ENCODE measurements at places on chromosomes 7 and 10.

DNA sequence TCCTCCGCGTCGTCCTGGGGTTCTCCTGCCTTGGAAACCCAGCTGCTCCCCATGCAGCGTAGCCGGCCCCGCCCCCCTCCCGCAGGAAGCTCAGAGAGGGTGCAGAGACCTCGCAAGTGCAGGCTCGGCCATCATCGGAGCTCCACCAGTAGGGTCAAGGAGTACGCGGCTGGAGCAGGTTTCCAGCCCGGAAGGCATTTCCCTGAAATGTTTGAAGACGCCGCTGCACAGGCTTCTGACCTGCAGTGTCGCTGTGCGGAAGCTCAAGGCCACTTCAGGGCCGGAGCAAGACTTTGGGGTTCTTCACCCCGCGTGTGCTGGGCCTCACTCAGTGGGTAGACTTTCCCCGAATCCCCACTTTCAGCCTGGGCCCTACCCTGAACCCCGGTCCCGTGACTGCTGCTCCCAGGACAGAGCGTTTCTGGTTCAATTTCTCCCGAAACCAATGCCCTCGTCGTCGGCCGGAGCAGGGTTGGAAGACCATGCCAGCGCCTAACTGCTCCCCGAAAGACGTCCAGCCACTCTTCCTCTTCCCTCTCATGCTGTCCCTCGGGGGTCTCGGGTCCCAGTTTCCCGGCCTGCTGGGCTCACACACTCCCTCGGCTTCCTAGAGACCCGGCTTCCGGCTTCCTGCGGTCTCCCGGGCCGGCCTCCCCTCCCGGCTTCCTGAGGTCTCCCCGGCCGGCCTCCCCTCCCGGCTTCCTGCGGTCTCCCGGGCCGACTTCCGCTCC, 52.1 kb downstream of the INSIG1 start:
- no peak for DNase-seq

- DNase-seq = no peak
Observed at GRCh38 chr7:92633211-92633906, 43.2 kb upstream of the FAM133B start.

DNA sequence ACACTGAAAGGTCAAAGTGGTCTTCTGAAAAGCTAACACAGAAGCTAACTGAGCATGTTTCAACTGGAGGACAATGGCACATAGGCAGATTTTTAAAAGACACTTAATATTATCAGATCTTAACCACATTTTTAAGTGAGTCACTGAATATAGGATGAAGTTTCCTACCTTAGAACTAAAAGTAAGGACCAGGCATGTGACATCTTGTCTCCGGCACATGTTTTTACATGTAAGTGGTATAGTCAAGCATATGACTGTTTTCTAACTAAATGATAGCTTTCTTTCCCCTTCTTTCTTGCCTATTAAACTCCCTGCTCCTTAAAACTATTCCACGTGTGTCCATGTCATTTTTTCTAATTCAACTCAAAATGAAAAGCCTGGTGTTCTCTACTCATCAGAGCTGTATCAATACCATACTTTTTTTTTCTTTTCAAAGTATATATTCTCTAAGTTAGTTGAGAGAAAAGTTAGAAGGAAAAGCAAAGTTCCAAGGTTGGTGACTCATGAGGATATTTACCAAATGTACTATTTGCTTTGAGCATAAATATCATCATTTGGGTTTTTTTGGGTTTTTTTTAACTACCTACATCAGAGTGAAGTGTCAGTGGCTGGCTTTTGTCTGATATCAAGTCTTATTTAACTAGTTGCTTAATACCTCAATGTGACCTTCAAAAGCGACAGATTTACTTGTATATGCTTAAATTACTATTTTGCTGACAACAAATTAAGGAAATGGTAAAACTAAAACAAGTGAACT, 127.5 kb downstream of the CRPPA start:
- no peak for DNase-seq

DNA sequence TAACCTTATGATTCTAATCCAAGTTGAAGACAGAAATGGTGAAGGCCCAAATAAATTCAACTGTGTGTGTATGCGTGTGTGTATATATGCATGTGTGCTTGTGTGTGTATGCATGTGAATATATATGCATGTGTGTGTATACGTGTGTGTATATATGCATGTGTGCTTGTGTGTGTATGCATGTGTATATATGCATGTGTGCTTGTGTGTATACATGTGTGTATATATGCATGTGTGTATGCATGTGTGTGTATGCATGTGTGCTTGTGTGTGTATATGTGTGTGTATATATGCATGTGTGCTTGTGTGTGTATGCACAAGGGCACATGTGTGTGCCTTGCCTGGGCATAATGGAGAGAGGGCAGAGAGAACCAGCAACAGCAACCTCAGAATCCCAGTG, 184.7 kb upstream of the PLPP4 start:
- no peak for DNase-seq

DNA sequence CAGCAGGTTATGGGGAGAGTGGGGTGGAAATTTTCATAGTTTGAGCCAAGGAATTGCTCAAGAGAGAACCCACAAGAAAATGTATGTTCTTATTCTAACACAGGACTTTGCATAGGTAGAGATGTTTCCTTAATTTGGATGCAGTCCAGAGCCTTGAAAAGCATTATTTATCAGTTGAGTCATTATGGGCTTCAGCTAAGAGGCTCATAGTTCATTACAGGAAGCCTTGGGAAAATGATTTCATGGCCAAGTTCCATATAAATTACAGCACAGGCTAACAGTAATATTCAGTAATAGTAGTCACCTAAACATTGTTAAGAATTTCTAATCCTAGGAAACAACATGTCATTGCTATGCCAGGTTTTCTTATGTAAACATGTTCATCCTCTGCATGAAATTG, 131.1 kb upstream of the PTPRZ1 start:
- DNase-seq = no peak

- no peak for DNase-seq
Observed at GRCh38 chr7:120070201-120070600, 202.8 kb upstream of the KCND2 start.

- no peak for DNase-seq
Observed at GRCh38 chr7:48316768-48317167, 145.5 kb downstream of the ABCA13 start.

- no peak for DNase-seq
Observed at GRCh38 chr10:123109466-123109865, 26.3 kb upstream of the HMX3 start.

DNA sequence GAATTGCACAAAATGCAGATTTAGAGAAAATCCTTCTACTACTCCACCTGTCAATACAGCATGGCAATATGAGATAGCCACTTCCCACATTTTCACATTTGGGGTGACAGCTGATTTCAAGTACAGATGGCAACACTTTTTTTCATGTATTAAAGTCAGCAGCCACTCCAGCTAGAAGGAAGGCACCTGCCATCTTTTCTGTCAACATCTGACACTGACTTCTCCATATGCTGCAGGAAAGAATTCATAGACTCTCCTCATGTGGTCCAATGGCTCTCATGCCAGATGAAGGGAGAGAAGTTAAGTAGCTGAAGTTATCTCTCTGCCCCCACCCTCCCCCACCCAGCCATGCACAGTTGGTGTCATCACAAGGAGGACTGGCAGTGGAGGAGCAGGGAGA, 912.0 kb downstream of the SORCS1 start:
- DNase-seq = no peak

GRCh38 chr10:116730464-116731260, 11.7 kb downstream of the HSPA12A start:
- DNase-seq = no peak

DNA sequence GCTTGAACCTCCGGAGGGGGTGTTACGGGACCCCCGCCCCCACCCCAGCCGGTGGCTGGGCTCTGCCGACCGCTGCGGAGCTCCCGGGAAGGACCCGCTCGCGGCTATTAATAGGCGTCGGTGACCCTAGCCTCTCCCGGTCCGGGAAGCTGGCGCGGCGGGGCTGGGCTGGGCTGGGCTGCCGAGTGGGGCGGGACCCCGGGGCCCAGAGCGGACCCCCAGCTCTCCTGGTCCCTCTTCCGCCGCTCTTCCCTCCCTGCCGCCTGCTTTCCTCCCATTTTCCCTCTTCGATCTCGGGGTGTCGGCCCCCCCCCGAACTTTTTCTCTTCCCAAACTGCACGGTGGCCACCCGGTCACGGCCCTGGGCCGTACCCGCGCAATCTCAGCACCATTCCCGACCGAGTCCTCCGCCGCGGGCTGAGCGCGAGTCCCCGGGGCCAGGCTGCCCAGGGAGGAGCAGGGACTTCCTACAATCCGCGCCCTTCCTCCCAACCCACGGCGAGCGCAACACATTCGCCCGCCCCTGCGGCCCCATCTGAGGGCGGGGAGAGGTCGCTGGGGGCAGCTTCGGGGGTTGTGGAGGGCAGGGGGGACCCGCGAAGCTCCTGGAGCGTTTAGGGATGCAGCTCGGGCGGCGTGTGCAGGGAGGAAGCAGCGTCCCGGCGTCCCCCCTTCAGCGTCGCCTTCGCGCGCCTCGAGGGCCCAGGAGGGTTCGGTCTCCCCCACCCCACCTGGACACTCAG, 3.1 kb upstream of the ELFN1 start:
- no peak for DNase-seq

- no peak for DNase-seq
Observed at GRCh38 chr10:114773197-114773532, 48.4 kb upstream of the FHIP2A start.

DNA sequence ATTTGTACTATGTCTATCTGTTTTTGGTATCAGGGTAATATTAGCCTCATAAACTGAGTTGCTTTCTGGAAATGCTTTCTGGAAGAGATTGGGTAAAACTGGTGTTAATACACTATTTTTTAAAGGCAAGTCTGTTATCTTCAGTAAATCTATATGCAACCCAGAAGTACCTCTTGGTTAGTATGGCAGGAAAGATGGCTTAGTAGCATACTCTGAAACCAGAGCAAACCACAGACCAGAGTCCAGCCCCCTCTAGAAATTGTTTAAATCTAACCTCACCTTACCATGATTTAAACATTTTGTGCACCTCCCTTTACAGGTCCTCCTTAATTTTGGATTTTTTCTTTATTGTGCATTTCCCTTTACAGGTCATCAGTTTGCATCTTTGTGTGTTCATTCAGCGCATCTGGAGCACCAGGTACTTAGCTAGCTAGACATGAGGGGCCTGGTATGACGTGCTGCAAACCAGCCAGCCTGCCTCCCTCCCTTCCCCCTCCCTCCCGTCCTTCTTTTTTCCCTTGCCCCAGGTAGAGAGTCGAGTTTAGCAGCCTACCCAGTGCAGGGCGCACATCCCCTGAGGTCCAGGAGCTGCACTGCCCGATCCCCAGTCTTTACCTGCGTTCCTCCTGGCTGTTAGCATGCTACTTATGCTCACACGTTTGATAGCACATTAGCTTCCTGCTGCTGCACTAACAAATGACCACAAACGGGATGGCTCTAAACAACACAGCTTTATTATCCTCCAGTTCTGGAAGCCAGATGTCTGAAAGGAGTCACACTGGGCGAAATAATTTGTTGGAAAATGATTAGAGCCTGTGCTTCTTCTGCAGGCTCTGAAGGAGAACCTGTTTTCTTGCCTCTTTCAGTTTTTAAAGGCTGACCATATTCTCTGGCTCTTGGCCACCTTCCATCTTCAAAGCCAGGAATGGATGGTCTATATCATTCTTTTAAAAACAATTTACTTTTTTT, 299.9 kb upstream of the HABP2 start:
- DNase-seq = no peak

GRCh38 chr10:28993861-28994260, 295.0 kb upstream of the LYZL1 start:
- DNase-seq = no peak

DNA sequence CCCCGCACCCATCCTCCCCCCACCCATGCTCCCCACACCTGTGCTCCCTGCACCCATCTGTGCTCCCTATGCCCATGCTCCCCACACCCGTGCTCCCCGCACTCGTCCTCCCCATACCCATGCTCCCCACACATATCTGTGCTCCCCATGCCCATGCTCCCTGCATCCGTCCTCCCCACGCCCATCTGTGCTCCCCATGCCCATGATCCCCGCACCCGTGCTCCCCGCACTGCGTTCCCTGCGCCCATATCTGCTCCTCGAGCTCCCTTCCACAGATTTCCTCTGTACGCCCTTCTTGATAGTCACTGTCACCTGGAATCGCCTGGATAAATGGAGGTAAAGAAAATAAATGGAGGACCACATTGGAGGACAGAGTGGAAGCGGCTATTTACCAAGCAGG, 9.9 kb downstream of the DIP2C start:
- DNase-seq = no peak

- DNase-seq = no peak
Observed at GRCh38 chr10:123996302-123996701, 97.1 kb downstream of the CHST15 start.
